A549 treated with CpdA at 1 μM for 4 hours (cell line): ENCODE measurements at places on chromosomes 6 and 20. TPM values are rescaled to one million over a fixed set of nuclear protein-coding genes. Genes with fewer than 3 reads are reported as not detected.

Gene OTOR
- not detected in 5 replicates for total RNA-seq

Gene TRERF1
- 6.8 to 8.8 TPM (median 8.0 TPM) in 5 replicates for total RNA-seq

Gene CCN6
- not detected in 5 replicates for total RNA-seq

Gene PGC
- total RNA-seq = not detected in 5 replicates

Gene KHDC1L
- 0.25 to 0.66 TPM (median 0.31 TPM) in 3 of 5 replicates, not detected in the others for total RNA-seq
